ENCODE measurements at places on chromosomes 3 and 15.

GRCh38 chr3:12750658-12751071 lies 8.4 kb downstream of the TMEM40 start:
- DNase-seq, result peak; percentile 18

DNA sequence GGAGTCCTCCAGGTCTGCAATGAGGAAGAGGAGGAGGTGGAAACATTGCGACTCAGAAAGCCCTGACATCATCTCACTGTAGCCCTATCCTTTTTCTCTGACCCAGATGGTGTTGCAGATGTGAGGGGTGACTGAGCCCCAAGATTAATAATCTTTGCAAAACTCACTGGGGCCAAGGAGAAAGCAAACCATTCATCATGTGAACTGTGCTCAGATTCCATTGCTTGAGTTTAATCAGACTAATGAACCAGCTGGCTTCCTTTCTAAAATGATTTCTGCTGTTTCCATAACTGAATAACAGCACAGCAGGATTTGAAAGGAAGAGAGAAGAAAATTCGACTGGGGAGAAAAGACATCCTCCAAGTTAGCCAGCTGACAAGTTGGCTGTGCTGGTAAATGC lies 13.4 kb upstream of the DGKG start:
- DNase-seq, result no peak

DNA sequence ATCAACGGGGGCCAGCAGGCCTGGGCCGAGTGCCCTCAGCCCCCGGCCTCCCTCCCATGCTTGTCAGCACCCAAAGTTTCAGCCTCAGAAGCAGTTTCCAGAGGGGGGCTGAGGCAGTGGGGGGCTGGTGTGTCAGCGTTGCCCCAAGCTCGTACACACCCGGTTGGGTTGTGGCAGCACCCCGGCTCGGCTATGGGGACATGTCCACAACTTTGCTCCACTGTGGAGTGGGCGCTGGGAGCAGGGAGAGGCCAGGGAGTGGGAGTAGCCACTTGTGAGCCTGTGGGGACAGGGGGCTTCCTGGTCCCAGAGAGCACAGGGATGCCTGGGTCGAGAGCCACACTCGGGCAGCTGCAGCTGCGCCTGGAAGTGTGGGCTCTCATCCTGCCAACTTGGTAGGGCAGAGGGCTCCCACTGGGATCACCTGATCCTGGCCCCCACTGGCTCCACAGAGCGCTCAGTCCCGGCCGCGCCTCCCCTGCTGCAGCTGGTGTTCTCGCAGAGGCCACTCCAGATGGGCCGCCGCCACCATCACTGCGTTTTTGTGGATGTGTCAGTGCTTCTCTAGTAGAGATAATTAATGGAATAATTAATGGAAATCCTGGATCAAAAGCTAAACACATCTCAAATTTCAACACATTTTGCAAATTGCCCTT lies 75.1 kb downstream of the NR1D2 start:
- DNase-seq, result no peak

- DNase-seq, result no peak
Observed at GRCh38 chr15:27796405-27797320, 302.5 kb downstream of the OCA2 start.

- no peak for DNase-seq
Observed at GRCh38 chr3:136075811-136076210, 110.3 kb downstream of the PPP2R3A start.

- no peak for DNase-seq
Observed at GRCh38 chr15:41493902-41494189, 172 bp downstream of the ITPKA start.

Data from activated CD4-positive, alpha-beta T cell treated with anti-CD3 and anti-CD28 coated beads for 4 hours (primary cell).